CD8-positive, alpha-beta memory T cell (primary cell): ENCODE measurements at places on chromosomes 4 and X.
A peak's percentile ranks its signal among the peaks of the same experiment; 100 is the strongest.

DNA sequence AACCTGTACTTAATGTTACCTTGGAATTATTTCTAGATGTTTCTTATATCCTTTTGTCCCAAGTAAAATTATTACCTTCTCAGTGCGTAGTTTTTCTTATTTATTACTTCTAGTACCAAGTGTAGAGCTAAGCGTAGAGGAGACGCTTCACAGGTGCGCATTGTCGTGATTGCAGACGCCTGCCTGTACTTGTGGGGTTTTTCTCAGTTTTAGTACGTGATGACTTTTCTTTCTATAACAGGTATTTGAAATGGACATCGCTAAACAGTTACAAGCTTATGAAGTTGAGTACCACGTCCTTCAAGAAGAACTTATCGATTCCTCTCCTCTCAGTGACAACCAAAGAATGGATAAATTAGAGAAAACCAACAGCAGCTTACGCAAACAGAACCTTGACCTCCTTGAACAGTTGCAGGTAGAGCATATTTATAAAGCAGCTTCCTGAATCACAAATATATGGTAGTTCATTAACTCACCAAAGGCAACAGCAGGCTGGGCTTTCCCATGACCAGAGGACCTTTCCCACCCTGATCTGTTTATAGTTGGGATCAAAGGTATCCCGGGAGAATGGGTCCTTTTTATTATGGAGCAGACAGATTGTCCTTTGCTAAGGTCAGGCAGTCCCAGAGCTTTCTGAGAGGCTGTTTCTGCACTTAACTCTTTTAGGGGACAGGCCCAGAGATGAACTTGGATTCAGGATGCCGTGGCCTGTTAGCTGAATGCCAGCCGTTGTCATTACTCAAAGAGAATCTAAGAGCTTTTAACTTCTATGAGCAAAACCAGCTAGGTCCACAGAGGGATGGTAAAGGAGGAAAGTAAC, 172.9 kb downstream of the PTTG2 start:
- no peak for DNase-seq
- no peak overlapping the region for H3K4me3 ChIP-seq
- H3K27ac ChIP-seq = no peak overlapping the region
- H3K4me1 ChIP-seq = peaks cover 51% of the 10 kb centered on the region
- peaks cover 9% of the 10 kb centered on the region for H3K36me3 ChIP-seq
- no peaks in the 10 kb centered on the region for H3K27me3 ChIP-seq

DNA sequence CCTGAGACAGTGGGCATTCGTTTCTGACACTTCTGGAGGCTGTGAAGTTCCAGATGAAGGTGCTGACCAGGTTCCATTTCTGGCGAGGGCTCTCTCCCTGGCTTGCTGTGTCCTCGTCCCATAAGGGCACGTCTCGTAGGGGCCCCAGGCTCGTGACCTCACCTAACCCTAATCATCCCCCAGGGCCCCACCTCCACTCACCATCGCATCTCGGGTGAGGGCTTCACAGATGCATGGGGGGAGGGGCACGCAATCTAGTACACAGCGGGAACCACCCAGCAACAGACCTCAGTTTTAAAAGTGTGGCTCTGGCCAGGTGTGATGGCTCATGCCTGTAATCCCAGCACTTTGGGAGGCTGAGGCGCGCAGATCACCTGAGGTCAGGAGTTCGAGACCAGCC, 22.1 kb downstream of the PDE6B start:
- no peak overlapping the region for H3K27ac ChIP-seq
- no peaks in the 10 kb centered on the region for H3K36me3 ChIP-seq
- no peaks in the 10 kb centered on the region for H3K4me1 ChIP-seq
- no peak overlapping the region for H3K4me3 ChIP-seq

GRCh38 chr4:127134490-127134889, 498.3 kb upstream of the INTU start:
- H3K27me3 ChIP-seq = no peaks in the 10 kb centered on the region
- no peaks in the 10 kb centered on the region for H3K4me1 ChIP-seq
- no peaks in the 10 kb centered on the region for H3K36me3 ChIP-seq

GRCh38 chrX:55818673-55819375, 101.3 kb downstream of the RRAGB start:
- no peak overlapping the region for H3K27ac ChIP-seq
- no peaks in the 10 kb centered on the region for H3K4me1 ChIP-seq
- no peak for DNase-seq
- no peak overlapping the region for H3K4me3 ChIP-seq
- H3K27me3 ChIP-seq = no peaks in the 10 kb centered on the region
- H3K36me3 ChIP-seq = no peaks in the 10 kb centered on the region

DNA sequence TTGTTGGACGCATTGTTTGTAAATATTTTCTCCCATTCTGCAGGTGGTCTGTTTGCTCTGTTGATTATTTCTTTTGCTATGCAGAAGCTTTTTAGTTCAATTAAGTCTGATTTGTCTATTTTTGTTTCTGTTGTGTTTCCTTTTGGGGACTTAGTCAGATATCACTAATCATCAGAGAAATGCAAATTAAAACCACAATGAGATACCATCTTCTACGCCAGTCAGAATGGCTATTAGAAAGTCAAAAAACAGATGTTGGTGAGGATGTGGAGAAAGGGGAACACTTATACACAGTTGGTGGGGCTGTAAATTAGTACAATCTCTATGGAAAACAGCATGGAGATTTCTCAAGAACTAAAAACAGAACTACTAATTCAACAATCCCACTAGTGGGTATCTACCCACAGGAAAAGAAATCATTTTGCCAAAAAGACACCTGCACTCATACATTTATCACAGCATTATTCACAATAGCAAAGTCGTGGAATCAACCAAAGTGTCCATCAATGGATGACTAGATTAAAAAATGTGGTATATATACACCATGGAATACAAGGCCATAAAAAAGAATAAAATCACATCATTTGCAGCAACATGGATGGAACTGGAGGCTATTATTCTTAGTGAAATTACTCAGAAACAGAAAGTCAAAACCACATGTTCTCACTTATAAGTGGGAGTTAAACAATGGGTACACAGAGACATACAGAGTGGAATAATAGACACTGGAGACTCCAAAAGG, 8.1 kb downstream of the COQ2 start:
- no peak for DNase-seq
- H3K36me3 ChIP-seq = peaks cover 3% of the 10 kb centered on the region
- no peak overlapping the region for H3K4me3 ChIP-seq
- H3K4me1 ChIP-seq = peaks cover under 1% of the 10 kb centered on the region
- no peak overlapping the region for H3K27ac ChIP-seq
- no peaks in the 10 kb centered on the region for H3K27me3 ChIP-seq

- DNase-seq = no peak
- no peaks in the 10 kb centered on the region for H3K36me3 ChIP-seq
- no peak overlapping the region for H3K27ac ChIP-seq
- no peak overlapping the region for H3K4me3 ChIP-seq
- H3K27me3 ChIP-seq = no peaks in the 10 kb centered on the region
Measured at GRCh38 chr4:7584098-7584497, 149.4 kb upstream of the PSAPL1 start.

- no peaks in the 10 kb centered on the region for H3K4me1 ChIP-seq
- no peak overlapping the region for H3K27ac ChIP-seq
- H3K4me3 ChIP-seq = no peak overlapping the region
- no peaks in the 10 kb centered on the region for H3K27me3 ChIP-seq
- H3K36me3 ChIP-seq = no peaks in the 10 kb centered on the region
- DNase-seq = no peak
Measured at GRCh38 chrX:16705370-16705769, 7.1 kb downstream of the CTPS2 start.

- no peak overlapping the region for H3K27ac ChIP-seq
- H3K36me3 ChIP-seq = no peaks in the 10 kb centered on the region
- H3K27me3 ChIP-seq = no peaks in the 10 kb centered on the region
- H3K4me3 ChIP-seq = no peak overlapping the region
- no peak for DNase-seq
- H3K4me1 ChIP-seq = no peaks in the 10 kb centered on the region
Measured at GRCh38 chrX:21305799-21306336, 68.3 kb upstream of the CNKSR2 start.

- no peak overlapping the region for H3K4me3 ChIP-seq
- no peaks in the 10 kb centered on the region for H3K36me3 ChIP-seq
- H3K4me1 ChIP-seq = no peaks in the 10 kb centered on the region
- no peak overlapping the region for H3K27ac ChIP-seq
Measured at GRCh38 chr4:8149664-8150063, 8.9 kb downstream of the ABLIM2 start.

GRCh38 chr4:109234596-109234995, 67.9 kb downstream of the COL25A1 start:
- no peak overlapping the region for H3K27ac ChIP-seq
- no peaks in the 10 kb centered on the region for H3K36me3 ChIP-seq
- no peaks in the 10 kb centered on the region for H3K27me3 ChIP-seq
- DNase-seq = no peak
- no peak overlapping the region for H3K4me3 ChIP-seq
- H3K4me1 ChIP-seq = no peaks in the 10 kb centered on the region

DNA sequence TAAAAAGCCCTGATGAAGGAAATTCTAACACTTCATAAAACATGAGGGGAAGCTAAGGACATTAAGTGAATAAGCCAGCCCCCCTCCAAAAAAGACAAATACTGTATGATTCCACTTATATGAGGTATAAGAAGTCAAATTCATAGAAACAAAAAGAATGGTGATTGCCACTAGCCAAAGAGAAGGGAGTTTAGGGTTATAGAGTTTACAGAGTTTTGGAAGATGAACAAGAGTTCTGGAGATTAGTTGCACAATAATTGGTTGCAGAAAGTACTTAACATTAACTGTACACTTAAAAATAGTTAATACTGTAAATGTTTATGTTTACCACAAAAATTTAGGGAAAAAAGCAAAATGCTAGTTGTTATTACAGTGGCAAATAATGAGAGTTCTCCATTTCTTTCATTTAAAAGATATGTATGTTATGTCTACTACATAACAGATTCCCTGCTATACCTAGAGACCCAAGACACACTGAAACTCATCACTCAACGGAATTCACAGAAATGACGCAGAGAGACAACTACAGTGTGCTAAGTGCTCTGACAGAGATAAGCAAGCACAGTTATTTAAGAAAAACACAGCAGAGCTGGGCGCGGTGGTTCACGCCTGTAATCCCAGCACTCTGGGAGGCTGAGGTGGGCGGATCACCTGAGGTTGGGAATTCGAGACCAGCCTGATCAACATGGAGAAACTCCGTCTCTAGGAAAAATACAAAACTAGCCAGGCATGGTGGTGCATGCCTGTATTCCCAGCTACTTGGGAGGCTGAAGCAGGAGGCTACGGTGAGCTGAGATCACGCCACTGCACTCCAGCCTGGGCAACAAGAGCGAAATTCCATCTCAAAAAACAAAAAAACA, 37.2 kb downstream of the EIF4E start:
- H3K27ac ChIP-seq = no peak overlapping the region
- peaks cover 19% of the 10 kb centered on the region for H3K36me3 ChIP-seq
- H3K4me1 ChIP-seq = no peaks in the 10 kb centered on the region
- H3K4me3 ChIP-seq = no peak overlapping the region
- DNase-seq = no peak
- H3K27me3 ChIP-seq = no peaks in the 10 kb centered on the region

DNA sequence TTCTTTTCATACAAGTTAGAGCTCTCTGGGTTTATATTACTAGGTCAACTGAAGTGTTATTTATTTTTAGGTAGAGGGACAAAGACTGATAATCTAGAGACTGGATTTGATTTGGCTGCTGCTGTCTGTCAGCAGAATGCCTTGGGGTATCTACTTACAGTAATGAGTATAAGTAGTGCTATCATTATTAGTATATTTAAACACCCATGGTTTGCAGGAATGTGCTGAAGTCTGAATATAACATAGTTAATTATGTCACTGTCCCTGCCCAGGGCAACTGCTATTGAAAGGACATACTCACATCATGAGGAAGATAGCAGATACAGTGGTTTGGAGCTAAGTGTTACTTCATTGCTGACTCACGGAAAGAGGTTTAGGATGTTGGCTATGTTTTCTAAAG, 76.2 kb downstream of the PRRG1 start:
- no peaks in the 10 kb centered on the region for H3K27me3 ChIP-seq
- H3K4me3 ChIP-seq = no peak overlapping the region
- H3K27ac ChIP-seq = no peak overlapping the region

DNA sequence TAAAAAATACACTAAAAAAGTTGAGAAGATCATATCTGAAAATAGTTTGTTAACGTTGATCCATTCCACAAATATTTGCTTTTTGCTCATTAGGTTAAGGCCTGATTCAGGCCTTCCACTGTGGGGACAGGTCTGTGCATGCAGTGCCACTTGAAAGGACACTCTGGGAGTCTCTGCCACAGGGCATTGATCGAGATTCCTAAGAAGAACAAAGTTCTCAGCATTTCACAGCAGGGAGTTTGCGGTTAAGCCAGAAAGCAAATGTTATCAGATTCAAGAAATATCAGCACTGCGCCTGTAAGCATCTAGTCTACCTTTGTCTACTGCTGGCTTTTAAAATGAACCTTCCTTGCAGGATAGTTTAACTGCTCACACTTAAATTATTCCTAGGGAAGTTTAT, 62.2 kb upstream of the TNIP3 start:
- peak overlapping the region; percentile 9 for H3K4me3 ChIP-seq
- no peak for DNase-seq
- H3K27ac ChIP-seq = no peak overlapping the region
- H3K36me3 ChIP-seq = no peaks in the 10 kb centered on the region
- peaks cover 40% of the 10 kb centered on the region for H3K4me1 ChIP-seq

- H3K4me3 ChIP-seq = no peak overlapping the region
- no peak overlapping the region for H3K27ac ChIP-seq
- H3K36me3 ChIP-seq = no peaks in the 10 kb centered on the region
- peaks cover 15% of the 10 kb centered on the region for H3K27me3 ChIP-seq
- no peaks in the 10 kb centered on the region for H3K4me1 ChIP-seq
Measured at GRCh38 chr4:139736274-139736660, 70.6 kb downstream of the MGST2 start.

GRCh38 chr4:74132944-74133343, 25.0 kb upstream of the MTHFD2L start:
- H3K4me1 ChIP-seq = no peaks in the 10 kb centered on the region
- no peaks in the 10 kb centered on the region for H3K27me3 ChIP-seq
- no peaks in the 10 kb centered on the region for H3K36me3 ChIP-seq
- no peak overlapping the region for H3K27ac ChIP-seq
- DNase-seq = no peak

DNA sequence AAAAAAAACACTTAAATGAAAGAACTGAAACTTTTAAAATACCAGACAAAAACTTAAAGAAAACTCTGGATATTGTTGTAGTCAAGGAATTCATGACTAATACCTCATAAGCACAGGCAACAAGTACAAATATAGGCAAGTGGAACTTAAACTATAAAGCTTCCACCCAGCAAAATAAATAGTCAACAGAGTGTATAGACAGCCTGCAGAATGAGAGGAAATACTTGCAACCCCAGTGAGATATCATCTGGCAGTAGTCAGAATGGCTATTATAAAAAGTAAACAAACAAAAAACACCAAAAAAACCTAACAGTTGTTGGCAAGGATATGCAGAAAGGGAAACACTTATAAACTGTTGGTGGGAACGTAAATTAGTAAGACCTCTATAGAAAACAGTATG, 9.6 kb upstream of the RPS6KA6 start:
- H3K4me1 ChIP-seq = no peaks in the 10 kb centered on the region
- DNase-seq = no peak
- H3K4me3 ChIP-seq = no peak overlapping the region
- H3K27me3 ChIP-seq = no peaks in the 10 kb centered on the region
- no peaks in the 10 kb centered on the region for H3K36me3 ChIP-seq
